ENCODE measurements at places on chromosomes 11 and 22.

- DNase-seq: no peak
These were observed 29.1 kb downstream of the TSPAN18 start for GRCh38 chr11:44755556-44756523.

DNA sequence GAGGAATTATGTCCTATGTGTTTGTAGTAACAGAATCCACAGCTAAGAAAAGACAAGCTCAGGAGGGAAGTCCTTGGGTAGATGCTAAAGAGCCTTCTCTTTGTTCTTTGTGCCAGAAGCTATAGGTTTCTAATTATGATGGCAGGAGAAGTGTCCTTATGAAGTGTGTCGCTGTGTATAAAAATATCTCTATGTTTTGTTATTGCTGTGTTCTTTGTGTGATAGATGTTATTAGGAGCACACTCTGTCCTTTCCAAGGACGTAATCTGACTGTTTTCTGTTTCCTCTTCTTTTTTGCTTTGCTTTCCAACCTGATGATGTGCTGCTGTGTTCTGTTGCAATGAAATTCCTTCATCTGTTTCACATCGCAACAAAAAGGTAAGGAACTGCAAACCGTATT is 171.9 kb downstream of the NCAM1 start:
- DNase-seq: no peak

GRCh38 chr11:83031127-83031526 is 40.6 kb downstream of the RAB30 start:
- DNase-seq: no peak

DNA sequence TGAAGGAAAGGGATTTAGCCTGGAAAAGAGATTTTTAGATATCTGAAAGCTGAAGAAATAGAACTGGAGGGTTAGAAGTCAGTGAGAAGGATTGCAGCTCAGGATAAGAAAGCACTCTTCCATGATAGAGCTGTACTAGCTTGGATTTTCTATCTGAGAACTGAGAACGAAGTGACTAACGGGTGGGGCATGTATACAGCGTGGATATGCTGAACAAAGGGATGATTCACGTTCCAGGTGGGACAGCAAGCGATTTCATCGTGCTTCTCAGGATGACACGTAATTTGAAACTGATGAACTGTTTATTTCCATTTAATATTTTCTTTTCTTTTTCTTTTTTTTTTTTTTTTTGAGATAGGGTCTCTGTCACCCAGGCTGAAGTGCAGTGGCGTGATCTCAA is 53.0 kb downstream of the GRAMD1B start:
- DNase-seq: no peak
